ENCODE measurements at places on chromosomes 2 and 18. TPM values are rescaled to one million over a fixed set of nuclear protein-coding genes. Genes with fewer than 3 reads are reported as not detected.

DNA sequence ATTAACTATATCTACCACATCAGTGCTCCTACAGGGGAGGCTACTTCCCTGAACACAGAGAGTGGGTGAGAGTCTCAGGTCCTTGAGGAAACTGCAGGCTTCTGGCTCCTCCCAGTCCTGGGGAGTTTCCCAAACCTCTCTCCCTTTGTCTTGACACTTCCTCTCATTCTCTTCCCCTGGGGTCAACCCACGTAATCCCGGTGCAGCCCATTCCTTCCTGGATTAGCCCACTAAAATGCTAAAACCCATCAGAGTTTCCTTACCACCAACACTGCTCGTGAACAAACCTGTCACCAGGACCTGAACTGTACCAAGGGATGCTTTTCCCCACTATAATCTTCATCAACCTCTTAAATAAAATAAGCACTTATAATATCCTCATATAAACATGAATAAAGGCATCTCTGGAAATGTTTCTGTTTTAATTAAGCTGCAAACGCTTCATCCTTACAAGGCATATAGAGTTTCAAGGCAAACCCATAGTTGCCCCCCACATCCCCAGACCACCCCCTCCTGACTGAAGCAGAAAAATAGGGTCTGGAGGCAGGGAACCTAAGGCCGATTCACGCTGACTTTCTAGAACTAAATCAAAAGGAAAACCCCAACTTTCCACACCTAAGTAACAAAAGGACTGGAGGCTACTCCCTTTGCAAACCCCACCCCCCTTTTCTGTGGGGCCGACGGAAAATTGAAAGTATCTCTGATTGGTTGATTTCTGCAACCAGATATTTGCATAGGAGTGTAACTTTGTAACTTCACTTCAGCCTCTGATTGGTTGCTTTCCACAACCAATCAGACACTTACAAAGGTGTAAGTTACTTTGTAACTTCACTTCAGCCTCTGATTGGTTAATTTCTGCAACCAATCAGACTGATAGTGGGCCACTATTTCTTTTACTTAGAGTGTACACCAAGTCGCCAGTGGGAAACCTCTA is 19.0 kb downstream of the TMSB10 start:
- DNase-seq: peak; percentile 74

DNA sequence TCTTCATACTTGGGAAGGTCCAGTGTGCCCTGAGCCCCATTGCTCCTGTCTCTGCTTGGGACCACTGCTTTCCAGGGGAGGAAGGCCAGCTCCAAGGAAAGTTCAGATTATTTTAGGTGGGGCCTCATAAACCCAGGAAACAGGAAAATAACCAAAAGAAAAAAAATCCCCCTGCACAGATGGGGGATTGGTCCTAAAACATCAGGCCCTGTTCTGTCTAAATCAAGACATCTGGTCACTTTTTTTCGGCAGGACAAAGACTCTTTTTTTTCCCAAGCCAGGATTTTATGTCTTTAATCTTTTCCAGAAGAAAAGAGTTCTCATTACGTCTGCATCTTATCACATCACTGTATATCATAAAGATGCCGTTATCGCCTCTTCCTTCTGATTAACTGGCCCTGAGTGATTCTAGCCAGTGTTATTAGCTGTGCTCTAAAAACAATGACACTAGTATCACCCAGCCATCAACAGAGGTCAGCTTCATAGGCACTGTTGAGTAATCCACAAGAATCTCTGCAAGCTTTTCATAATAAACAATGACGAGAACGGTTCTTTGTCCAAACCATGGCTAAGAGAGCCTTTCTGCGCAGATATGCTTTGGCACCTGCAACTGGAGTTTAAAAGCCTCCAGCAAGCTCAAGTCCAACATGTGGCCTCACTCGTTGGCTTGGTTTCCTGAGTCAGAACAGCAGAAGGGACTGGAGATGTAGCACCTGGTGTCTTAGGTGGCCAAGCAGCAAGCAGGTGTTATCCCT is 138.2 kb downstream of the VAPA start:
- DNase-seq: no peak

Gene MC5R
- total RNA-seq: not detected

Gene PAX8
- total RNA-seq: 0.65 TPM

DNA sequence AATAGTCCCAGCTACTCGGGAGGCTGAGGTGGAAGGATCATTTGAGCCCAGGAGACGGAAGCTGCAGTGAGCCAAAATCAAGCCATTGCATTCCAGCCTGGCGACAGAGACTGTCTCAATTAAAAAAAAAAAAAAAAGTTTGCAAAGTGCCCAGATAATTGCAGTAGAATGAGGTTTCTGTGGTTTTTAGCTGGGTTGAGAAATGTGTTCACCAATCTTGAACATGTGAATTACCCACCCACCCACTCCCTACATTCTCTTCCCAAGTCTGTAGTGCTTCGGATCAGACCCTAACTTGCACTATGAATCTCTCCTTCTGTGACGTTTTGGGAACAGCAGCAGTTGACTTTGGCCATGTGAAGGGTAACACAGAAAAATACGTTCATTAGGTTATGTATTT is 247.3 kb downstream of the PTGR3 start:
- no peak for DNase-seq

Gene VWA3B
- total RNA-seq: not detected

DNA sequence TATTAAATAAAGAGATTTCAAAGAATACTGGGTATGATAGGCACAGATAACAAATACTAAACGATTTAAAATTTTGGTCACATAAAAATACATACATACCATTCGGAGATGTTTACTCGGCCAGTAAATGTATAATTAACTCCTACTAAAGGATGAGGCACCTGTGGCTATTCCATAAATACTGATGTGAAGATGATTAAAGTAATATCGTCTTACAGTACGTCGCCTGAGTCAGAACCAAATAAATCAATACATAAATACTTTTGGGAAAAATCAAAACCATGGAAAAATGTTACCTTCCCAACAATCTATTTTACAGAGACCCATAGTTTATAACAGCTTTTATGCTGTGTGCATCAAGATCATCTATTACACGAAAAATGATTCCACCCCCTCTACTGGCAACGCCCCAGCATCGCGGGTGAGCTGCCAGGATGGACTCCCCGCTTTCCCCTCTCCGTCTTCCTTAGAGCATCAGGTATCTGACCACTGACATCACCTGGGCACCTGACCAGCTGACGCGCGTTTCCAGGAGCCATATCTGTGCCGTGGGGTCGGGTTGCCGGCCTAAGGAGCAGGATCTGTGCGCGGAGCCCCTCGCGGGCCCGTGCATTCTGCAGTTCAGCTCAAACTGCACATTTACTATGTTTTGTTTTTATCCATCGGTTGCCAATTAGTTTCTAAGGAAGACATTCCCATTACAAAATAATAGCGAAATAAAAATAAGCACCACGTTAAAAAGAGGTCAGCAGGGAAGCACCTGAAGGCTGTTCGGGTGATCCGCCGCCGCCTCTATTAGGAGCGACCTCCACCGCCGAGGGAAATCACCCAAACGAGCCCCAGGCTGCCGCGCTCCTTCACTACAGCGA is 901 bp downstream of the ICA1L start:
- DNase-seq: peak; percentile 50

DNA sequence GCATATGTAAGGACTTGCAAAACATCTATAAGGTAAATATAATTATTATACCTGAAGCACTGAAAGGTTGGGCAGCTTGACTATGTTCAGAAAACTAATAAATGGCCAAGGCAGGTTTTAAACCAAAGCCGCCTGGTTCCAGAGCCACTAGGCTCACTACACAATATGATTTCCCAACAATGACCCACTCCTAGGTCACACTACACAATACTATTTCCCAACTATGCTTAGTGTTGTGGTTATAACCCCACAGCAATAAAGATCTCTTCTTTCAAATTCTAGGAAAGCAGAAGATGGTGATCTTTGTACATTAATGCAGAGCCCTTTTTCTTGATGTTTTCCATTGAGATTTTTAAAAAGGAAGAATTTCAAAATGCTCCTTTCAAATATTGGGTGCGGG is 180.4 kb downstream of the CYRIA start:
- no peak for DNase-seq

Gene AFF3
- 5.6 TPM for total RNA-seq

Gene ID2
- 185 TPM for total RNA-seq

Gene REEP1
- total RNA-seq: not detected

Gene ZDBF2
- 2.1 TPM for total RNA-seq

- DNase-seq: no peak
Measured at GRCh38 chr2:240151477-240152031, 11.1 kb upstream of the OTOS start.

DNA sequence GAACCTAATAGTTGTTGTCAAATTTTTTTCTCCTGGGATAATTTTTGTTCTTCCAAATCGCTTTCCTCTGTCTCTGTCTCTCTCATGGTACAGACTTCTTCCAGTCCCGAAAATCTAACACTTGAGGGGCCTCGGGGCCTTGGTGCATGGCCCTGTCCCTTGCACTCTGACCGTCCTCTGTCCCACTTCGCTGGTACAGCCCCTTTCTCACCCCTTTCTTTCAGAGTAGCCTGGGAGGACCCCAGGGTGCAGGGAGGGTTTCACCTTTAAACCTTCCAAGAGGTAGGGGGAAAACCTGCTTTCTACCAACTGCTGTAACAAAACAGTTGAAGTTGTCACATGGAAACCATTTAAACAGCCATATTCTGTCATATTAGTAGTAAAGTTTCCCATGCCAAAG is 22.2 kb upstream of the FAHD2A start:
- DNase-seq: no peak

DNA sequence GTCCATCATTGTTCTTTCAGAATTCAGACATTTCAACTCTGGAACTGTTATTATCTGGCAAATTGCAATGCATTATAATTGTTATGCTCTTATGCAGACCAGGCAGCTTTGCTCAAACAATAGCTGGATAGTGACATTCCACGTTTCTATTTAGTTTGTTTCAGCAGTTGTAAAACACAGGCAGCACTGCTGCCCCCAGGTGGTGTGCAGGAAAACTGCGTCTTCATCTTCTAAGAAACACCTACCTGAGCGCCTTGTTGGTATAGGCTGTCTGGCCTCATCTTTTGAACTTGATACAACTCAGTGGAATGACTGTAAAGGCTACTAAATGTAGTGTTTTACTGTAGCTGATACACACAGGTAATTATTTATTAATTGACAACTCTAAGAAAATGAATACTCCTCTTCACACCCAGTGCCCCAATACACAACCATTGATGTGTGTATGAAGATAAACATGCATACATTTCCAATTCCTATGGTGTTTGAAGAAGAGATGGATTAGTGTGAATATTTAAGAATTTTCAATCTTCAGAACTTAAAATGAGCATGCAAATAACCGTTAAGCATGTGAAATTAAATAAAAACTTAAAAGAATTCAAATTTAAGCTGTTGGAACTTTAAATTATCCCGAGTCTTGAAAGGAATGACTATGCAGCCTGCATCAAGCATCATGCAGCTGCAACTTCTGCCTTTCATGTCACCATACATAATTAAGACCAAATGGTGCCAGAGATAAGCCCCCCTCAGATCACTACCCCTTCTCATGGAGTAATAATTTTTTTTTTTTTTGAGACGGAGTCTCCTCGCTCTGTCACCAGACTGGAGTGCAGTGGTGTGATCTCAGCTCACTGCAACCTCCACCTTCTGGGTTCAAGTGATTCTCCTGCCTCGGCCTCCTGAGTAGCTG is 85.6 kb downstream of the CD8B2 start:
- DNase-seq: no peak

Gene SLC14A1
- 42.2 TPM for total RNA-seq

Gene DLGAP1
- total RNA-seq: not detected

- no peak for DNase-seq
Measured at GRCh38 chr2:201151127-201151981, 31.6 kb upstream of the CASP10 start.

Gene MARCHF4
- total RNA-seq: not detected

Gene CNGA3
- total RNA-seq: not detected

Measured in natural killer cell (primary cell).